Tibial artery (tissue), 4 donors: ENCODE measurements at places on chromosomes 2 and 18.

- DNase-seq = no peak
These were observed 49.1 kb downstream of the EML6 start for GRCh38 chr2:54772531-54772930.

DNA sequence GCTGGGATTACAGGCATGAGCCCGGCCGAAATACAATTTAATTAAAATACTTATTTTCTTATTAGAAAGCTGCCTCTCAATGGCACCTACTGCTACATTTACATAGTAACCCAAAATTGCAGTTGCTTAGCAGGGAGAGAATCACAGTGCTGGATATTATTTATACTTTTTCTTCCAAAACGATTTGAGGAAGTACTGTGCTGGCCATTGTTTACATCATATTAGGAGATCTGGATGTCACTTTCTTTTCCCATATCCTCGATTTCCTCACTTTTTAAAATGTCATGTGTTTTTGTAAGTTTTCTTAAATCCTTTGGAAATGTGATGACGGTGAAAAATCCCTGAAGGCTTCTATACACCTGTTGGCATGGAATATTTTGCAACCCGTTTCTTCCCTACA lies 3.4 kb upstream of the SP3 start:
- DNase-seq = no peak

GRCh38 chr2:74648009-74648443 lies at the start of gene M1AP:
Gene M1AP (minus strand): TSS chr2:74648330. CDS start chr2:74640275, 8,055 bp downstream.
- DNase-seq = no peak

- DNase-seq = no peak
These were observed 10.8 kb downstream of the IL36B start for GRCh38 chr2:113041871-113042270.
